Ovary (tissue), 10 donors: ENCODE measurements at places on chromosomes 1 and 21. TPM values are rescaled to one million over a fixed set of nuclear protein-coding genes. Genes with fewer than 3 reads are reported as not detected.

ALG14 gene
- total RNA-seq: 1.4 TPM

GPR3 gene
- total RNA-seq: not detected

S100A2 gene
- total RNA-seq: 4.0 TPM

PCAT6 gene
- total RNA-seq: 0.95 TPM

S1PR1 gene
- 8.1 TPM for total RNA-seq

AQP10 gene
- total RNA-seq: 0.23 TPM

TEKT2 gene
- total RNA-seq: 22.5 TPM

SPOCD1 gene
- 0.15 TPM for total RNA-seq
